ENCODE measurements at places on chromosomes 2 and 18.

DNA sequence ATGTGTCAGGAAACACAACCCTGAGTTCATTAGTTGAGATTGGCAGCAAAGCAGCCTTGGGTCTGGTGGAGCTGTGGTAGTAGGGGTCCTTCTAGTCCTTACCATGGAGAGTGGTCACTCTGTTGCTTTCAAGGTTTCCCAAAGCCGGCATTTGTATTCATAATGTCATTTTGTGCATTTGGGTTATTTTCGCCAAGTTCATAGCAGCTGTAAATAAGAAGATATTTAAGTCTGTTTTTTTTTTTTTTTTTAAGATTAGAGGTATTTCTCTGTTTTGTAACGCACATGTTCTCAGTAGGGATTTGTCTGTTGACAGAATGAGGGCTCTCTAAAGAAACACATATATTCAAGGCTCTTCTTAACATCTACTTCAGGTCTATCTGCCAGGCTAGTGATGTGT, 114.1 kb downstream of the PRPF40A start:
- no peak for DNase-seq

DNA sequence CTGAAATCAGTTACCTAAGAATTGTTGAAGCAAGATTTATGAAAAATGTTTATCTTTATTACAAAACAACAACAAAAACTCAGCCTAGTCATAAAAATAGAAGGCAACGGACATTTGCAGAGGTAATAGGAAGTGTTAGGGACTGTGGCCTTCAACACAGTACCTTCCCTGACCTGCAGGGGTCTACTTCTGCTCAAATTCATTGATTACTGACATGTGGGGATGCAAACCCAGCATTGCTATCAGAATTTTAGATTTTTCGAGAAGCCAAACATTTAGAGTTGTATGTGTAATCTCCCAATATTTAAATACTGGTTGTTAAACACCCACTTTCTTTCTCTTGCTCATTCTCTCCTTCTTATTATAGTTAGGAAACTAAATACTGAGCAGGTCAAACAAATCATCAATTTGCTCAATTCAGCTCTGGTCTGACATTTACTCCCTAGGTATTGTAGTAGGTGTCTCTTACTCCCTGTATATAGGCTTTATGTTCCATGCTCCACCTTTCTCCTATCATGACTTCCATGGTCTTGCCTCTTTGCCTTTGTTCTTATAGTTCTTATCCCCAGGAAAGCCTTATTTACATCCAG, 198.5 kb downstream of the UBE2E3 start:
- no peak for DNase-seq

DNA sequence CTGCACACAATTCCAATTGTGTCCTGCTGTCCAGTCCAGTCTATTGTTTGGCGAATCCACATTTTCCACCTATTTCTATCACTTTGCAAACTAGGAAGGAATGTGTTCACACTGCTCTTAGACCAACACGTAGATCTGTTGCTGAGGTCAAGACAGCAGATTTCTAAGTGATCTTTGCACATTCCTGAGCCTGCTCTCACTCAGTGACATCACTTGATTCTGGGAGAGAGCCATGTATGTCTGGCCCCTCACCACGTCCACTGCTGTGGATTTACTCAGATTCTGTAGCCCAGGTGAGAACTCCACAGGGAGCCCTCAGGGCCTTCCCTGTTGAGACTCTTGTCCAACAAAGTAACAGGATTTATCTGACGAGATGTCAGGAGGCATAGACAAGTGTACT, 317.2 kb downstream of the TSN start:
- peak; percentile 41 for DNase-seq

DNA sequence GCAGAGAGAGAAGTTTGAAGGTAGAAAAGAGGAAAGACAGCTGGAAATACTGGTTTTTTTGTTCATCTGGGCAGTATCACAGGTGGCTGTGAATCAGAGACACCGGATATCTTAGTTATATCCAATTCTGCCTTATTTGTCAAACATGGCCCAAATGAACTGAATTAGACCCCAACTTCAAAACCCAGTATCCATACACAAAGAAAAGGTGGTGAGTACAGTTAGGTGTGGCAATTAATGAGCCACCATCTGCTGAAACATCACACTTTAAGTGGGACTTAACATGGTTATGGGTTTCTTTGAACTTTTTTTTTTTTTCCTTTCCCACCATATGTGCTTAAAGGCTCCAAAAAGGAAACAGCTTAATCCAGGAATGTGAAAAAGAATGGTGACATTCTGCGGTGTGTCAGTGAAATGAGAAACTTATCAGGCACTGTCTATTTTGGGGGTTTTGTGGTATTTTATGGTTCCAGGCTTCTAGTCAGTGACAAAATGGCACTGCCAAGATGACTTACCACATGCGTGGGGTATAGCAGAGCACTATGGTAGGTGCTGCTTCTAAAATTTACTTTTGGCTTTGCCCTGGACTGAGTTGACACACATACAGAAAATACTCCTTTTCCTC, 5.0 kb upstream of the TMEM178A start:
- DNase-seq, result no peak

DNA sequence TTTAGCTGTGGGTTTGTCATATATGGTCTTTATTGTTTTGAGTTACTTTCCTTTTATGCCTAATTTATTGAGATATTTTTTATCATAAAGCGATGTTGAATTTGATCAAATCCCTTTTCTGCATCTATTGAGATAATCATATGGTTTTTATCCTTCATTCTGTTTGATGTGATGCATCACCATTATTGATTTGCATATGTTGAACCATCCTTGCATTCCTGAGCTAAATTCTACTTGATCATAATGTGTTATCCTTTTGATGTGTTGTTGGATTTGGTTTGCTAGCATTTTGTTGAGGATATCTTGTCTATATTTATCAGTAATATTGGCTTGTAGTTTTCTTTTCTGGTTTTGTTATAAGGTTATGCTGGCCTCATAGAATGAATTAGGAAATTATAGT, 308.5 kb downstream of the ADCYAP1 start:
- DNase-seq, result no peak

GRCh38 chr2:45007961-45008295, 1.3 kb downstream of the SIX2 start:
- no peak for DNase-seq

GRCh38 chr2:45892757-45893156, 241.3 kb downstream of the PRKCE start:
- no peak for DNase-seq

DNA sequence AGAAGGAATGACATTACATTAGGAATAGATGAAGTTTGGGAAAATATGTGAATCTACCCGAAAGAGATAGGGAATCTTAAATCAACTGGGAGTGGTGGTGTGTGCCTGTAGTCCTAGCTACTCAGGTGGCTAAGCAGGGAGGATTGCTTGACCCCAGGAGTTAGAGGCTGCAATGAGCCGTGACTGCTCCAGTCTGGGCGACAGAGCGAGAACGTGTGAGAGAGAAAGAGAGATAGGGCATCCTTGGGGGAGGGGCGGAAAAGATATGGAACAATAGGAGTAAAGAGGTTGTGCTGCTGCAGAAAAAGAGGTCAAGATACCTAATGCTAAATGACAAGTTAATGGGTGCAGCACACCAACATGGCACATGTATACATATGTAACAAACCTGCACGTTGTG, 47.1 kb upstream of the ADAM23 start:
- DNase-seq, result no peak

- no peak for DNase-seq
Observed at GRCh38 chr18:12313530-12314245, 5.6 kb downstream of the TUBB6 start.

DNA sequence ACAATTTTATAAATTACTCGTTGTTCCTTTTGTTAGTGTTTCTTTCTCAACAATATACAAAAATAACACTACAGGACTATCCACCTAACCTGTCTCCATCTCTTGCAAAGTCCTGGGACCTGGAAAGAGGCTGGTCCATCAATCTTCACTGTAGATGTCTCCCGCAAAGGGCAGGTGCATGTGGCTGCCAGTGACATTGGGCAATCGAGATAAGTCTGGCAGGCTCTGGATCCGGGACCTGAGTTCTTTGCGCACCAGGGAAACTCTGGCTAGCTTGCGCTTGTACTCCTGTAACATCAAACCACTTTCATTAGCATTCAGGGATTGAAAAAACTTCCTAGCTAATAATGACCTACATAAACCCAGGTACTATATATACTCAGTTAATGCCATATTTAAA, 20.5 kb downstream of the RMP24 start:
- DNase-seq, result no peak

DNA sequence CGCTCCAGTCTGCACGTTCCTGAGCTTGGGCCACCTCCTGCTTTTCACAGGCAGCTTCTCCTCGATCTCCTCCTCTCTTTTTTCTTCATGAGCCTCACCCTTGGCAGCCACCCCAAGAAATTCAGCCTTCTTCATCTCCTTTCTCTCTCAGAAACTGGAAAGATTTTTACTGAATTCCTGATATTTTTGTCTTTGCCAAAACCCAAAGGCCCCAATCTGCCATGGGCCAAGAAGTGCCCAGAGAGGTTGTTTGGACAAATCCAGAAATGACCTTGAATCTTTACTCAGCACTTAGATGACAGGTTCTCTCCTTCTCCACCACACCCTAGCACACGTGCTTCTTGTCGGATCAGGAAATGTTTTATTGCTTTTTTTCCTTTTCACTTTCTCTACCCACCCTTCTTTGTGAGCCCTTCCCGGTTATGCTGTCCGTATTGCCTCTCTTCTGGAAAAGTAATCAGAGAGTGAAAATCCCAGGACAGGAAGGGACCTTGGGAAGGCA, 134.5 kb upstream of the TNP1 start:
- DNase-seq, result no peak

DNA sequence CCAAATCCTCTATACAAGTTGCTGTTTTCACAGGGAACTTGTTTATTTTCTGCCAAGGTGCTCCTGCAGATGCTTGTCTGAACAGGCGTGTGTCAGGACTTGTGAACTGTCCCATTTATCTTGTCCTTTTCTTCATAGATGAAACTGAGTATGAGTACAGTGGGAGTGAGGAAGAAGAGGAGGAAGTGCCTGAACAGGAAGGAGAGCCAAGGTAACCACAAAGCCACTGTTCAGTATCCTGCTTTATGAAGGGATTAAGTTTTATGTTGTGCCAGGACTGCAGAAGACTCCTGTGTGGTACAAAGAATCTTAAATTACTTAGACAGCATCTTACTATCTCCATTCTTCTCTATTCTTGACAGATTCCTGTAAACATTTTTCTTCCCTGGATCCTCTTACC, 145.0 kb downstream of the MAP4K4 start:
- DNase-seq, result no peak

GRCh38 chr2:219619235-219619634, 8.2 kb upstream of the SLC4A3 start:
- DNase-seq, result no peak

GRCh38 chr18:24771300-24771699, 310.9 kb downstream of the HRH4 start:
- DNase-seq, result no peak

DNA sequence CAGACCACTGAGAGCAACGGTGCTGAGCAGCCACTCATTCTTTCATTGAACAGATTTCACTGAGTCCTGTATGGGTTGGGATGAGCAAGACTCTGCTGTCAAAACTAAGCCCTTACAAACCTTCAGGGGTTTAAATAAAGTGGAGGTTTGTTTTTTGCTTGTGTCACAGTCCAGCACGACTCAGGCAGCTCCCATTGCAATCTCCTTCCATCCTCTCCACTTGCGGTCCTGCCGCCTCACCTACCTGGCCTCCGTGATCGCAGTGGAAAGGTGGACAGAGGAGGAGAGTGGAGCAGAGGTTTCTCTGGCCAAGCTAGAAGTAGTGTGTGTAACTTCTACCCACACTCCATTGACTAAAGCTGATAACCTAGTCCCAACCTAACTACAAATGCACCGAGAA, 332.2 kb downstream of the ZNF516 start:
- DNase-seq, result no peak

DNA sequence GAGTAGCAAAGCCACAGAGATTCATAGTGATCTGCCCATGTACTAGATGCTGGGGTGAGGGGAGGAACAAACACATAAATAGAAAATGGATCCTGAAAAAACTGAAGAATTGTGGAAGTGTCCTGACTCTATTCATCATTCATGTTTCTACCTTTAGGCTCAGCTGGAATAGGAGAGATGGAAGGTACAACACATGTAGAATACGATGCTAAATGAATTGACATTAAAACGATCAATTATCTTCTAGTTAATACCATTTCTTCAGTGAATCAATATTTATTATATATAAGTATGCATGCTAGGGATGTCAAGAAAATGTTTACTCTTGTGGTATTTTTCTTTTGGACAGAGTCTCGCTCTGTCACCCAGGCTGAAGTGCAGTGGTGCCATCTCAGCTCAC, 159.1 kb downstream of the IRS1 start:
- DNase-seq, result no peak

GRCh38 chr18:46311491-46311890, 207.3 kb downstream of the HAUS1 start:
- DNase-seq, result no peak
